ENCODE measurements at places on chromosomes 7 and 10.

- DNase-seq: peak; percentile 26
These were observed 52.8 kb upstream of the VWDE start for GRCh38 chr7:12456506-12456905.

GRCh38 chr7:71386152-71386785 lies 254.3 kb downstream of the GALNT17 start:
- DNase-seq: no peak

DNA sequence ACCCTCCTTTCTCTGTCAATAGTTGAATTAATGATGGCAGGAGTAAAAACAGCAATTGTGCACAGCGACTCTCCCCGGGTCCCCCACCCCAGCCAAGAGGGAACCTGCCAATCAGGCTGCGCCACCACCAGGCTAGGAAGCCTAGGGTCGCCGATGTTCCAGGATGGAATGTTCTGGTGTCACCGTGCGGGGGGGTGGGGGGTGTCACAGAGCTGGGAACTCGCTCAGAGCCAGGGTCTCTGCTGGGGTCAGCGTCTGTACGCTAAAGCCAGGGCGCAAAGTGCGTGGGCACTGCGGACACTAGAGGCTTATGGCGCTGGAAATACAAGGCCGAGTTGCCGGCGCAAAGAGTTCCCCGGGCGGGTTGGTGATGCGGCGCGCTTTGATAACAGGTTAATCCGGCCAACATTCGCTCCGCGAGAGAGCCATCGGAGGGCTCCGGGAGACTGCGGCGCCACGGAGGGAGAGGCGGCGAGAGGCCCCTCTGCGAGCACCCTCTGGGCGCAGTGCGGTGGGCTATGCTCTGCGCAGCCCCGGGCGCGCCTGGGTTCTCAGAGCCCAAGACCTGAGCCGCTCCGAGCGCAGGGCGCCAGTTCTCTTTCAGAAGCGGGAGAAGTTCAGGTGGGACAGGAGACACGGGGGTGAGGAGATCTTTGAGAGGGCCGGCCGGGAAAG lies 192.3 kb downstream of the EMX2 start:
- no peak for DNase-seq

DNA sequence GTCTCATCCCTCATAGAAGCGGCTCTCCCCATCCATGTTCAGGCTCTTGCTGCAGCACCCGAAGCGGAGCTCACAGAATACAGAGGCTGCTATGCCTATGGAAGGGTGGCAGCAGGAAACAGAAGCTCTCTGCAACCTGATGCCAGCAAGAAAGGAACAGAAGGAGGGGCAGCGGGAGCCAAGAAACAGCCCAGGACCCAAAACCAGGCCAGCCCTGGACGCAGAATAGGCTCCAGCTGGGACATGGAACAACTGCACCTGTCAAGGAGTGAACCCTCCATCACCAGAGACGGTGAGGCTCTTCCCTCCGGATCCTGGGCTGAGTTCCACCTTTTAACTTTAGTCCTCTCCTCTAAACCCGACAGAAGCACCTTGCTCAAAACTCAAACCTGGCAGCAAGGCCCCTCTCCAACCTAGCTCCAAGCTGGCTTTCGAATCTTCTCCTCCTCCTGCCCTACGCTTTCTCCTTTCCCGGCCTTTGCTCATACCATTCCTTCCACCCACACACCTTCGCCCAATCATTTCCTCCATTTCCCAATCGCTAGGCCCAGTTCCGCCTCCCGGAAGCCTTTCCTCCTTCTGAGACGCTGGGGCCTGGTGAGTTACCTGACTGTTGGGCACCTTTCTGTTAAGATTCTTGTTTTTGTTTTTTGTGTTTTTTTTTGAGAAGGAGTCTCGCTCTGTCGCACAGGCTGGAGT lies 122.8 kb upstream of the ZNF92 start:
- DNase-seq: no peak

DNA sequence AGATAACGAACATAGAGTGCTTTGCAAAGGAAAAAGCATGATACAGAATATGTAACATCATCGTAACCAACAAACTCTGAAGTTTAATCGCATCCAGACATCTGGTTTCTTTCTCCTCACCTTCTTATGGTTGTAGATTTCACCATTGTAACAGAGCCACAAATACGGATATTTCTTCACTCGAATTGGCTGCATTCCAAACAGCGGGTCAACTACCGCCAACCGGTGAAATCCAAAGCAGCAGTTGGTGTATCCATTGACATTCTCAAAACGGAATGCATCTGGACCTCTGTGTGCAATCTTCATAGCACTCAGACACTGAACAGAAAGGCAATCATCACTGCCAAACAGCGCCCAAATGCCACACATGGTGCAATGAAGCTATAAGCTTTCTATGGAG lies 3.4 kb downstream of the ASNS start:
- DNase-seq: peak; percentile 58

- peak; percentile 38 for DNase-seq
These were observed 23.2 kb downstream of the CALCR start for GRCh38 chr7:93551063-93551895.

DNA sequence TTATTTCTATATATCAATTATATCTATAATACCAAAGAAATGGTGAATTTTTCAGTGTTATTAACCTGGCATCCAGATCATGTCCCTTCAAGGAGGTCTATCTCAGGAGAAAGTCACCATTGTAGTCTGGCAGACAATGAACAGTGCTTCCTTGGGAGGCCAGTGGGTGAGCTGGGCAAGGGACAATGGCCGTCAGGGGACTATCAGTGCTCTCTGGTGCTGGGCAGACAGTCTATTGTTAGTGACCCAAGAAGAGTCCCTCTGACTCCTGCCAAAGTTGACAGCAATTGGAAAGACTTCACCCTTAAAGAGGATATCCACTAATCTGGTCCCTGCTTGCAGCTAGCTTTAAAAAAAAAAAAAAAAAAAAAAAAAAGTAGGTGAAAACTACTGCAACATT lies 7.1 kb downstream of the JAZF1 start:
- no peak for DNase-seq

DNA sequence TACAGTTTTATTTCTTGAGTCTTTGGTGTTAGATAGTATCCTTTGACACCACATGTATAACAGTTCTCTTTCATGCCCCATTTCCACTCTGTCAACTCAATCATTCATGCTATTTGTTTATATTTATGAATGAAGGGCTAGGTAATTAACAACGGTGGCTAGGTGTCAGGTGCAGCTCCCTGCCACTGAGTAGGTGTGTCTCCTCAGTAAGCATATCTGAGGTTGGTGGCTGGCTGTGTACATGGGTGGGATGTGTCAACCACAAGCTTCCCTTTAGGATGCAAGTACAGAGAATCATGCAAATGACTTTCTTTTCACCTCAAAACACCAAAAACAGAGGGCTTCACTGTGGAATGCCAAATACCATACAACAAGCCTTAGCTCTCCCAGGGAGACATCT lies 83.4 kb downstream of the ZNF365 start:
- no peak for DNase-seq

DNA sequence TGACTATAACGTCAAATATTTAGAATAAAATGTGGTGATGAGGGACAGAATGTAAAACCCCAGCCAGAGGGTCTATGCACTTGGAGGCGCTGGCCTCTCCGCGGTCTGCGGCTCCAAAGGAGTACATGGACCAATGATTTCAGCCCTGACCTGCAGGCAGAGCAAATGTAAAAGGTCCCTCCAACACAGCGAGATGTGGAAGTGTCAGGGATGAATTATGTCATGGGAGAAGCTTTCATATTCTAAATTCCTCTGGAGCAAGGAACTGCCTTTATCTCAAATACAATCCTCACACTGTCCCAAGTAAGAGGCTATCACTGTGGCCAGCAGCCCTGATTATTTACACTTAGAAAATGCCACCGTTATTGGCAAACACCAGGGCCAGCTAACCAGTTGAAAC lies 139.4 kb downstream of the GFRA1 start:
- DNase-seq: no peak
